Activated naive CD8-positive, alpha-beta T cell treated with anti-CD3 and anti-CD28 coated beads, Interleukin-2, amount 10 ng/mL, durations not matched to agents 7 days and 5 days (primary cell): ENCODE measurements at places on chromosomes 1 and 21. TPM values are rescaled to one million over a fixed set of nuclear protein-coding genes. Genes with fewer than 3 reads are reported as not detected.

The PTGS2 gene
- not detected for total RNA-seq

The DDI2 gene
- total RNA-seq: 31.6 TPM

The PLEKHN1 gene
- total RNA-seq: 4.8 TPM

The ACTL8 gene
- total RNA-seq: not detected

The TSSK3 gene
- 1.6 TPM for total RNA-seq

GRCh38 chr1:172826096-172826741, 167.3 kb downstream of the FASLG start:
- no peak for DNase-seq
- peaks cover 12% of the 10 kb centered on the region for H3K4me1 ChIP-seq
- H3K27ac ChIP-seq: no peak overlapping the region
- H3K4me3 ChIP-seq: no peak overlapping the region
- H3K27me3 ChIP-seq: no peaks in the 10 kb centered on the region

GRCh38 chr1:66182551-66183178, 351.3 kb upstream of the SGIP1 start:
- H3K4me3 ChIP-seq: peak overlapping the region; percentile 12
- peaks cover 17% of the 10 kb centered on the region for H3K4me1 ChIP-seq
- no peak for DNase-seq
- peak overlapping the region; percentile 7 for H3K27ac ChIP-seq

DNA sequence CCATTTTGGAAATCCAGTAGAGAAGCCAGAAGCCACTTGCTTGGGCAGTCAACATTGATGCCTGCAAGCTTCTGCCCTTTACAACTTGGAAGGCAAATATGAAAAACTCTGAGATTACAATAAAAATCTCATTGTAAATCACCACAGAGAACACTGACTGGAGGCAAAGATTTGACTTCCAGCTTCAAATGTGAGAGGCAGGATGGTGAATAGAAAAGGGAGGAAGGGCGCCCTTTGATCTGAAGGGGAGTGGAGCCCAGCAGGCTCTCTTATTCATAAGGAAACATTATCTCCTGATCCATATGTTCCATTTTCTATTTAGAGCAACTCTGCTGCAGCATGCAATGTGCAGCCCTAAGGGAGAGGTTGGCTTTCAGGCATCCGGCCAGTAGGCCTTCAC, 348.3 kb downstream of the AJAP1 start:
- no peaks in the 10 kb centered on the region for H3K27me3 ChIP-seq
- H3K4me1 ChIP-seq: no peaks in the 10 kb centered on the region
- no peak for DNase-seq
- H3K4me3 ChIP-seq: no peak overlapping the region
- H3K36me3 ChIP-seq: no peaks in the 10 kb centered on the region

- no peaks in the 10 kb centered on the region for H3K4me1 ChIP-seq
- no peak for DNase-seq
- H3K27ac ChIP-seq: no peak overlapping the region
- H3K36me3 ChIP-seq: peaks cover 7% of the 10 kb centered on the region
- H3K27me3 ChIP-seq: peaks cover 5% of the 10 kb centered on the region
- no peak overlapping the region for H3K4me3 ChIP-seq
Measured at GRCh38 chr1:184903111-184903692, 71.1 kb downstream of the NIBAN1 start.

DNA sequence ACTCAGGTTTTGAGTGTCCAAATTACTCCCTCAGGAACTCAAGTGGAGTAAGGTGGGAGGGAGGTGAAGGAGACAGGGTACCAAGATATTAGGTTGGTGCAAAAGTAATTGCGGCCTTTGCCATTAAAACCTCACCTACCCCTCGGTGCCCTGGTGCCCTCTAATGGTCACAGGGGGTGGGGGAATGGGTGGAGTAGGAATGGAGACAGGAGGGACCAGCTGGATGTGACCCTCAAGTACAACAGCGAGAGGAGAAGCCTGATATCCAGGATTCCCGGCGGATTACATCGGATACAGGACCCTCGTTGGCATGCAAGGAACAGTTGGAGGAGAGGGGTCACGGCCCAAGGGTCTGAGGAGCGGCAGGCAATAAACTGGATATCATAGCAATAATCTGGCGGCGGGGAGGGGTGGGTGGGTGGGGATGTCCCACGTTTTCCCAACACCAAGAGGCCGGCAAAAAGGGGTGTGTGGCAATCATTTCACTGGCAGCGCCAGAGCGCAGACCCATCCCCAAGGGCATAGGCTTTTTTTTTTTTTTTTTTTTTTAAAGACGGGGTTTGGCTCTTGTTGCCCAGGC, 4.3 kb upstream of the ZBTB7B start:
- peak overlapping the region; percentile 12 for H3K27ac ChIP-seq
- H3K36me3 ChIP-seq: no peaks in the 10 kb centered on the region
- peaks cover 38% of the 10 kb centered on the region for H3K4me1 ChIP-seq
- no peak for DNase-seq
